GOT3 (cell line): ENCODE measurements at places on chromosomes 7 and 10.

DNA sequence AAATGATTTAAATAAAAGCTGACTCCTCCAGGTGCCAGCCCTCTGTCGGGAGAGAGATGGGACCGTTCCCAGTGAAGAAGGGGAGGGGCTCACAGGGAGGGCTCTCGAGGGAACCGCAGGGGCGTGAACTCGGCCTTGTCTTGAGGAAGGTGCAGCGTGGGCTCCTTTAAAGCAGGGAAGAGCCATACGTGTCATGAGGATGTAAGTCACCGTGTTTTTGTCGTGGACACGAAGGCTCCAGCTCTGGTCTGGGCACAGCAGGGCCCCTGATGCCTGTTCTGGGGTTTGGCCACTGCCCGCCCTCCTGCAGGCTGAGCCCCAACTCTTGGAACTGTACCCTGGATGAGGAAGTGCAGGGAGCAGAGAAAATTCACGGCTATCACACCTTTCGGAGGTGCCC lies 45.0 kb downstream of the JAKMIP3 start:
- DNase-seq: no peak

GRCh38 chr10:132735923-132736391 lies 50.0 kb downstream of the NKX6-2 start:
- no peak for DNase-seq

DNA sequence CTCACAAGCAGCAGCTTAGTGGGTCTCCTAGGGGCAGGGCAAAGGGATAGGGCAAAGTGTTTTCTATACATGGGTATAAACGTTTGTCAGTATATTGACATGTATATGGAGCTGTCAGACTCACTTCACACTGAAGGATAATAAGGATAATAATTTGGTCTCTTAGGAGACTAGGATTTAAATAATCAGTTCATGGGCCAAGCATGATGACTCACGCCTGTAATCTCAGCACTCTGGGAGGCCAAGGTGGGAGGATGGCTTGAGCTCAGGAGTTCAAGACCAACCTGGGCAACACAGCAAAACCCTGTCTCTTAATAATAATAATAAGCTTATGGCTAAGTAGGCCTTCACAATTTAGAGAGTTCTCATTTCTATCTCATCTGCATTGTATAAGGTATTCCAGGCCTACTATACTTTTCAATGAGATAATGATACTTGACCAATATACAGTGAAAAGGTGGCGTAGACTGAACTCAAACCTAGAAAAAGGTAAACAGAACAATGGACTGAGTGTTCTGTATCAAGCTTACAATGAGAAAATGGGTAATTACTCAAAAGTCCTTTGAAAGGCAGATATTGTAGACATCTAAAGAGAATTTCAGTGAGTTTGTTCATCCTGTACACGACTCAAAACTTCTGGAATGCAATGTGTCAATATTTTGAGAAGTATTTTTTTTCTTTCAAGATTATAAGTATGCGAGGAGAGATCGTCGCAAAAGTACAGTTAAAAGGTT lies 7.0 kb downstream of the GSAP start:
- DNase-seq: no peak

DNA sequence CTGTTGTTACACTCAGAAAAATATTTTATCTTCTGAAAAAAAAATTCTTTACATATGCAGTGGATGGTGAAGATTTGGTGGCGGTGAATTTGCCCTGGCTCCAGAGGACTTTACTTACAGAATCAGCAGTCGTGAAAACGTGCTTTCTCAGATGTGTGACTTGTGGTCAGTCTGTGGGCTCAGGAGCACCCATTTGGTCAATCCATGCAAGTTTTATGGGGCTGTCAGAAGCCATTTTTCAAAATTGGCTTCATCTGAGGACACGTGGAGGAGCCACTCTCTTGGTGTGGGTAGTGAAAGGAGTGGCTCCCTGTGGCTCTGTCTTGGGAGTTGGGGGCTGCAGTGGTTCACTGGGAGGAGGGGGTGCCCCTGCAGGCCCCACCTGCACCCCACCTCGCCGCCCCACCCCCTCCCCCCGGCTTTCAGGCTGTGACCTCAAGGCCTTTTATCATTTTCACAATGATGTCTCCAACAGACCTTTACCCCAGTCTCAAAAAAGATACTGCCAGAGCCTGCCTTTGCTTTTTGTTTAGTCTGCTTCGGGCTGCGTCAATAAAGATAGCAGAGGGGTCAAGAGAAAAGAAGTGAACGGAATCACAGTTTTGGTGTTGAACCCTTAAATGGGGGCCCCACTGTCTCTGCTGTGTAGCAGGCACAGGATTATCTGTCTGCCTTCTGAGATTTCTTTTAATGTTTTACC lies 137.4 kb downstream of the MGMT start:
- no peak for DNase-seq

- DNase-seq: no peak
Observed at GRCh38 chr10:49119746-49120145, 4.4 kb upstream of the VSTM4 start.

DNA sequence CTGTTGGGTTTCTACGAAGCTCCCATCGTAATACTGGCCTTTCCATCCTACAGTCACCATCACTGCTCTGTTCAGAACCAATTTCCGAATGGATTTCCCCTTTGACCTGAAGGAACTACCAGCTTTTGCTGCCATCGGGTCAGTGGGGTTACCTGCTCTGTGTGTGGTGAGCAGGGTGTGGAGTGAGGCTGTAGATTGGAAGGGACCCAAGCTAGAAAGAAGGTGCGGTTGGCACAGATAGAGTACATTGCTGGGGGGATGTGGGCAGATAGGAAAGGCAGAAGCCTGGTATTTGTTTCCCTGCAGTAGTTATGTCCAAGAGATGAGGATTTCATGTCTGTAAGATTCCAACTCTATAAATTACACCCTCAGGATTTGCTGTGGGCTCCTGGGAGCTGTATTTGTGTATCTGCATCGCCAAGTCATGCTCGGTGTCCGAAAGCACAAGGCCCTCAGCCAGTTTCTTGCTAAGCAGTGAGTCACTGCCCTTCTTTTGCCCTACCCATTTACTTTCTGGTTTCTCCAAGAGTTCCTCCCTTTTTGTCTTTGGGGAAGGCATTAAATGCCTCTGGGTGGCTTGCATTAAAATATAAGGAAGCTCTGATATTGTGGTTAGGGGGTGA lies 15.4 kb downstream of the CLCN1 start:
- DNase-seq: peak; percentile 26

GRCh38 chr7:50962962-50963374 lies 180.3 kb upstream of the GRB10 start:
- DNase-seq: peak; percentile 81

DNA sequence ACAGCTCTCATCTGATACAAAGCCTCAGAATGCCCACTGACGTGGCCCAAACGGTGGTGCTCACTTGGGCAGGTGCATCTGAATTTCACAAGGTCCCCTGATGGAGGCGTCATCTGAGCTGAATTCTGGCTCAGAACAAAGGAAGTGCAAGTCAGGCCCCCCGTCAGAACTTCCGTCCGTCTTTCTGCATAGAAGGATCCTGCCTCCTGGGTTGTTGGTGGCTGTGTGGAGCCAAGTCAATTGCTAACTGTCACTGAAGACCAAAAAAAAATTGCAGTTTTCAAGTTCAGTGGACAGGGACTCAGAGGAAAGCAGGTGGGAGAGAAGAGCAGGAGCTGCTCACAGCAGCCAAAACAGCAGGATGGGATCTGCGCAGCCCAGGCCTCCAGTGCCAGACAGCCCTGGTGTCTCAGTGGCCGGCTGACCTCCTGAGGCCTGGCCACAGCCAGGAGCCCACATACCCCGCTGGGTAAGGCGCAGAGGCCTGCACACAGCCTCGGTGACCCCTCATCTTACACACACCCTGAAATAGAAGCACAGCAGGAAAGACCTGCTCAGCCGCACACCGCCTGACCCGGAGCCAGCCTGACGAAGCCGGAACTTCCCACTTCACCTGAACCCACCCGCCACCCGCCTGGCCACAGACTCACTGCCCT lies 49.4 kb downstream of the PYROXD2 start:
- DNase-seq: no peak

DNA sequence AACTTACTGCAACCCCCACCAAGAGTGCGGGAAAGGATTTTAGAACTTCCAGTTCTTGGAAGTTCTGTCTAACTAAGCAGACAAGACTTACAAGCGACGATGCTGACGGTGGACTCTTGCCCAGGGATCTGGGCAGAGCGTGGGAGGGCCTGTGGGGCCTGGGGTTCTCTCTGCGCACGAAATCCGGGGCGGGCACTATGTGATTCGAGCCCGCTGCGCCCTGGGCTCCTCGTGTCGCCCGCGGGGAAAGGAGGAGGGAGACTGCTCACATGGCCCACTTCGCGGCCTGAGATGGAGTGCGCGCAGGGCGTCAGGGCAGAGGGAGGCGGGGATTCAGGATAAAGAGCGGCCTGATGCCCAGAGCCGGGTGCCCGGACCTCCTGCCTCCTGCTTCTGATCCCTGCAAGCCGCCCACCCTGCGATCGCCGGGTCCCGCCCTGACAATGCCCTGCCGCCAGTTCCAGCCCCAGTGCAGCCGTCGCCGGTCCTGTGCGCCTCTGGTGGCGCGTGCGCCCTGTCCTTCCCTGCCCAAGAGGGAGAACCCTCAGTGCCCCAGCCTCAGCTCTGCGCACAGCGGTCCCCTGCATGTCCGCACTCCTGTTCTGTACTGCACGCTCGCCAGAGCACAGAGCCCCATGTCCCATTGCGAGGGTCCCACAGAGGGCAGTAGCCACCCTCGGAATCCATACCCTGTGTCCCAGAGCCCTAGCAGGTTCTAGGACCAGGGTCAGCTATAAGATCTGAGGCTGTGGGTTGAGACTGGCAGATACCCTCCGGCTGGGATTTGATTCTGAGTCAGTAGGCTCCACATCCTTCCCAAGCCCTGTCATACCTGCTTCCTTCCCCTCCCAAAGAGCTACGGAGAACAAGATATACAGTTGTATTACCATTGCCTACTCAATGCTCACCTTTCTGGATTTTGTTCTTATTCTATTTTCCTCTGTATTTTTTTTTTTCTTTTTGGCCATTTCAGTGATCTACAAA lies 99.4 kb upstream of the TMEM106B start:
- DNase-seq: no peak

GRCh38 chr10:26361971-26362370 lies 76.2 kb upstream of the APBB1IP start:
- no peak for DNase-seq

DNA sequence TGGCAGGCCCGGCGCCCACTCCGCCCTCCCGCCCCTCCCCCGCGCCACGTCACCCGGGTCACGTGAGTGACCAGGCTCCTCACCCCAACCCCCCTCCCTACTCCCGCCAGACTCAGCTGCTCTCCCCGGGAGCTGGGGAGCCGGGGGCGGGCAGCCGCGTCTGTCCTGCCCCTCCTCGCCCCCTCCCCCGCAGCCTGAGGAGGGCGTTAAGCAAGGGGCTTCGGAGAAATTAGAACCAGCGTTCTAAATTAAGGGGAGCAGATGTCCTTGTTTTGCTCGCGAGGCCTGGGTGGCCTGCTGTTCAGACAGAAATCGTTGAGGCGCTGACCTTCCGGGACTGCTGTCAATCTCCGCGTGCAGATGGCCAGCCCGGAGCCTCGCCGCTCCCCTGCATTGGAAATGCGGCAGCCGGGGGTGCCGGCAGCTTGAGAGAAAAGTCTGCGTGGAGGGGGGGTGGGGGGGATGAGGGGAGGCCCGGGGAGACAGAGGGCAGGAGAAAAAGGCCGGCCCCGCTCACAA lies 102.2 kb upstream of the ZNF438 start:
- no peak for DNase-seq

DNA sequence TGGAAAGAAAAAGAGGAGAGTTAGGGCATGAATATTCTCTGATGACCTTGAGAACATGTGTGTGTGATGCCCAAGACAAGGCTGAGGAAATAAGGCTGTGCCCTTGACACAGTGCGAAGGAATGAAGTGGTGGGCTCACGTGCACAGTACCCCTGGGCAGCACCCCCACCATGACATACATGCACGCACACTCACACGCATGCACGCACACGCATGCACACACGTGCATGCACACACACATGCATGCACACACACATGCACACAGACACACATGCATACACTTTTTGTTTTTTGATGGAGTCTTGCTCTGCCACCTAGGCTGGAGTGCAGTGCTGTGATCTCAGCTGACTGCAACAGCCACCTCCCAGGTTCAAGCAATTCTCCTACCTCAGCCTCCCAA lies 118.1 kb downstream of the GATA3 start:
- DNase-seq: no peak

DNA sequence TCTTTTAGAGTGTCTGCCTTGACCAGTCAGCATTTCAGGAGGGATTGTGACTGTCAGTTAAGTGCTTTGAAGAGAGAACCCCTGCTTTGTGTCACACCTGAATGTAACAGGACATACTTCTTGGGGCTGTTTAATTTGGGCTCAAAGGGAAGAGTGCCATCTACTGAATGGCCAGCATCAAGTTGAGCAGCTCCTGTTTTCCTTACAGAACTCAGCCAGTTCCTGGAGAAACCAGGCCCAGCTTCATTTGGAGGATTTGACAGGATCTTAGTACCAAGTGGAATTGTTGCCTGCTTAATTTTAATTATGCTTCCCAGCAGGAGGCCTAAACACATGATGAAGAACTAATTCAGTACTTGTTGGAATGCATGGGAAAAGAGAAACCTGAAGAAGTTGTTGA lies 8.3 kb downstream of the ADD3 start:
- DNase-seq: no peak
